Stimulated activated CD8-positive, alpha-beta memory T cell treated with anti-CD3 and anti-CD28 coated beads, Interleukin-15, amount 100 ng/mL, for 1 hour (primary cell): ENCODE measurements at places on chromosomes 6 and 20.

DNA sequence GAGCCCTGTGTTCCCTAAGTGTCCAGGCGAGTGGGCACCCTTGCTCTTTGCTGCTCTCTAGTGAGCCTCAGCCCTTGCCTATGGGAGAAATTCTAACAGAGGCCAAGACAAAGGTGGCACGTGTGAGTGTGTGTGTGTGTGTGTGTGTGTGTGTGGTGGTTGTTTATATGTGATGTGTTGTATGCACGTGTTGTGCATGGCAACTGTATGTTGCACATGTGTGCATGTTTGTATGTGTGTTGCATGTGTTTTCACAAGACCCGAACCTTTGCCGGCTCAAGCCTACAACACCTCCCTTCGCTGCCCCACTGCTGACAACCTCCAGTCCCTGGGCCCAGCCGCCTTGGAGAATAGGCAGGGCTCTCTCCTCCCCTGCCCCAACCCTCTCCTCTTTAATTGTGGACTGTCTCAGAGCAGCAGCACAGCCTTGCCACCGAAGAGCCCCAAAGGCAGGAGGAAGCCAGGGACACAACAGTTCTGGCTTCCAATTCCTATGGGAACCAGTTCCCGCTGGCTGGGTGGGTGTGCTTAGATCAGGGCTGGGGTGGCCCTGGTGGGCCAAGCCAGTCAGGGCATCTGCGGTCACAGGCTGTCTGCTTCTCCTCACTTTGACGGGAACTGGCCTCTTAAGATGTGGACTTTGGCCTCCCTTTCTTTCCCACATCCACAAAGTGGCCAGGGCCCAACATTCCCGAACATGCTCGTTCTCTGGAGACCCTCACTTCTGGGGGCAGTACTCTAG is 2.7 kb downstream of the KCNK16 start:
- DNase-seq: no peak

GRCh38 chr6:138970856-138971425 is 17.1 kb downstream of the REPS1 start:
- DNase-seq: no peak

DNA sequence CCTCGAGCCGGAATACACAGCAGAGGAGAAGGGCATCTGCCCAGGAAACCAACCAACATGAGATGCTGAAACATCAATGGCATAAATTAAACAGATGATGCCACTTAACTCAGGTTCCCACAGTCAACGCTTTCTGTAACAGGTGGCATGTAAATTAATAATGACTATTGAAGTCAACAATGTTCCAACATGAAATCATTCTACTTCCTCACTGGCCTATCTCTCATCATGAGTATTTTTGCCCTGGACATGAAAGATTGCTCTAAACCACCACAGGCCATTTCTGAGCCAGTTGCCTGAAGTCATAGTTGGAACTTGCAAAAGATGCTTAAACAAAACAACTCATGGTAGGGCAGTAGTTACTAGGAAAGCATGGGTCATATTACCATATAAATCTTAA is 397.9 kb upstream of the JARID2 start:
- no peak for DNase-seq

DNA sequence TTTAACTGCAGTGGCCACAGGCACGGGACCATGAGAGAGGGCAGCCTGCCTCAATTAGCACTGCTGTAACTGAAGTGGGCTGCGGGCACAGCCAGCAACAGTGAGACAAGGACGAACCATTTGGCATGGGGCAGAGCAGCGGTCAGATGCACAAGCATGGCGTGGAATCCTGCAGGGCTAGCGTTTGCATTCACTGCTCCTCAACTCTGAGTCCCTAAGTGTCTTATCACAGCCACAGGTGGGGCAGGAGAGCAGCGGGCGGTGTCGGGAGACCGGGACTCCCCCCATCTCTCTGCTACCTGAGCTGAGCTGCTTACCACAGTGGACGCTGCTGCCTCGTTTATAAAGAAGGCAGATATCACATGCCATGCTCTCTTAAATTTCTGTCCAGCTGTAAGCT is 31.3 kb upstream of the PDE10A start:
- DNase-seq: no peak

- DNase-seq: no peak
These were observed 8.9 kb downstream of the CCM2L start for GRCh38 chr20:32019156-32019510.

DNA sequence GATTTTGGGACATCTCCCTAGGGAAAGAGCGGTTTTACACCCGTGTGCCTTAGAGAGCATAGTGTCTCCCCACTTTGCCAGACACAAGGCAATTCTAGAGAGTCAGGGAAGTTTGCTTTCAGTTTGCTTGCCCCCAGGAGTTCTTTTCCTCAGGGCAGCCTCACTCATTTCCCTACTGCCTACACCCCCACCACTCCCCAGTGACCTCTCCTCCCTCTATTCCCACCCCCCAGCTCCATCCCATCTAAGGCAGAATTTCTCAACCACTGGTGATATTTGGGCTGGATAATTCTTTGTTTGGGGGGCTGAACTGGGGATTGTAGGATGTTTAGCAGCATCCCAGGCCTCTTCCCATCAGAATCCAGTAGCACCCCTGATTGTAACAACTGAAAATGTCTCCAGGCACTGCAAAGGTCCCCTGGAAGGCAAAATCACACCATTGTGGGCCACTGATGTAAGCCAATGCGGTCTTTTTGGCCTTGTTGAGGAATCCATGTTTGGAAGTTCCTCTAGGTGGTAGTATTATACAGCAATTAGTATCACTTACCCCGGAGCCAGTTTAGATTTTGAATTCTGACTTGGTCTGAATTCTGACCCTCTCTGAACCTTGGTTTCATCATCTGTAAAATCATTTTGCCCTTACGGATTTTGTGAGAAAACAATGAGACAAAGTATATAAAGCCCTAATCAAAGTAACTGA is 1.3 kb downstream of the EPPIN start:
- no peak for DNase-seq

DNA sequence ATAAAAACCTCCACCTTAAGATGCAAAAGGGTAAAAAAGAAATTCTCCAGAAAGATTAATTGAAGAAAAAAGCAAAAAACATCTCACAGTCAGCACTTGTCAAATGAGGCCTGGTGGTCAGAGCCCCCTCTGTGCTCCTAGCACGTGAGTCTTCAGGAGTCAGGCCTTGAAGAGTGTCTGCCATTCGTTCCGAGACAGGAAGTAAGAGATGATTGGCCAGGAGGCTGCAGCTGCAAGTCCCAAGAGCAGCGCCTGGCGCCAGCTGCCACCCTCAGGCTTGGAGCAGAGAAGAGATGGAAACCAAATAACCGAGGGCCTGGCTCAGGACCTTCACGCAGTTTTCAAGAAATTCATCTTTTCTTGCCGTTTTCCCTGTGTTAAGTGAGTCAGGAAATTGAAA is 65.0 kb downstream of the FAM120B start:
- no peak for DNase-seq

- peak; percentile 69 for DNase-seq
These were observed 14.5 kb downstream of the GNL1 start for GRCh38 chr6:30541515-30542403.

- no peak for DNase-seq
These were observed 155.8 kb downstream of the RNGTT start for GRCh38 chr6:88807622-88808021.

GRCh38 chr20:51540580-51540979 is 1.9 kb downstream of the NFATC2 start:
- no peak for DNase-seq

- DNase-seq: no peak
These were observed at the start of gene TUBB1 for GRCh38 chr20:59019217-59019616. TSS of gene TUBB1 (plus strand) at chr20:59019429. CDS start at chr20:59019523, 94 bp downstream.

DNA sequence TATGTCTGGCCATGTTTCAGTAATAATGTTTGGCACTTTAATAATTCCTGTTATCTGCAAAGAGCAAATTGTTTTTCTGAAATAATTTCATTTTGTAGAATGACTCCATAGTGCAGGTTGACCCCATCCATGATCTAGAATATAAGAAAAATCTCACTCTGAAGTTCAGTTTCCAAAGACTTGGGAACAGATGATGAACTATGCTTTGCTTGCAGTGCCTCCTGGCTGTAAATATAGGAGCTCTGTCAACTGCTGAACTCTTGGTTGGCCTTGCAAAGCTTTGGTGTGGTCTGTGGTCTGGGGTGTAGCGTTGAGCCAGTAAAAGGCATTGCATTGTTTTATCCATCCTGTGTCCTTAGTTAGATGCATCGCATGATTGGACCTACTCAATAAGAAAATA is 104.0 kb downstream of the PLCB4 start:
- no peak for DNase-seq

- DNase-seq: no peak
These were observed 55.1 kb downstream of the STMND1 start for GRCh38 chr6:17156966-17157365.

DNA sequence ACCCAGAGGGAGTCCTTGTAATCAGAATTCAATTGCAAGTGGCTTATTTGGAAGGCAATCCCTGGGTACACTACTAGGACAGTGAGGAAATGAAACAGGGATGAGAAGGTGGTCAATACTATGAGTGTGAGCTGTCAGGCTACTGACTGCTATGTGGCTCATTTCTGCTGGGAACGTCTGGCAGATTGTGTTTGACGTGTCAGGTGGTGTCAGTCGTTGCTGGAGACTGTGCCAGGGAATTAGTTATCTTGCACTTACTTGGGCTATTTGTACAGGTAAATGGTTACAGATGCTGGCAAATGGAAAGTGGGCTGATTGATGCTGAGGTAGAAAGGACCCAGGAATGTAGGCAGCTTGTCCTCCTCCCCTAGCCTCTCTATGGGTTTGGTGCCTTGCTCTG is 17.4 kb downstream of the CST4 start:
- no peak for DNase-seq

DNA sequence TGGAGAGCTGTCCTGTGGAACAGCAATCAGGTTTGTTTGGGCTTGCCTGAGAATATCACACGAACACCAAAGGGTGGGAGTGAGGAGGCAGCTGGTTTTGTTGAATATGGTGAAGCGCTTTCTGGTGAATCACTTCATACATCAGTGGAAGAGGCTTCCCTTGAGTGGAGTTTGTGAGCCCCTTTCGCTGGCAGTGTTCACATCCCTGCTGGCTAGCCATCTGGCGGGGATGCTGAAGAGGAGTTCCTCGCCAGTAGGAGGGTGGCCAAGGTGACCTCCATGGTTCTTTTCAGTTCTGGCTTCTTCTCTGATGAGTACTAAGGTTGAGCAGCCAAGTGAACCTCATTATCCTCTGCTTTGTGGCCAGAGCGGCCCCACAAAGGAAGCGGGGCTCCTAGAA is 37.7 kb upstream of the RNF8 start:
- DNase-seq: no peak

DNA sequence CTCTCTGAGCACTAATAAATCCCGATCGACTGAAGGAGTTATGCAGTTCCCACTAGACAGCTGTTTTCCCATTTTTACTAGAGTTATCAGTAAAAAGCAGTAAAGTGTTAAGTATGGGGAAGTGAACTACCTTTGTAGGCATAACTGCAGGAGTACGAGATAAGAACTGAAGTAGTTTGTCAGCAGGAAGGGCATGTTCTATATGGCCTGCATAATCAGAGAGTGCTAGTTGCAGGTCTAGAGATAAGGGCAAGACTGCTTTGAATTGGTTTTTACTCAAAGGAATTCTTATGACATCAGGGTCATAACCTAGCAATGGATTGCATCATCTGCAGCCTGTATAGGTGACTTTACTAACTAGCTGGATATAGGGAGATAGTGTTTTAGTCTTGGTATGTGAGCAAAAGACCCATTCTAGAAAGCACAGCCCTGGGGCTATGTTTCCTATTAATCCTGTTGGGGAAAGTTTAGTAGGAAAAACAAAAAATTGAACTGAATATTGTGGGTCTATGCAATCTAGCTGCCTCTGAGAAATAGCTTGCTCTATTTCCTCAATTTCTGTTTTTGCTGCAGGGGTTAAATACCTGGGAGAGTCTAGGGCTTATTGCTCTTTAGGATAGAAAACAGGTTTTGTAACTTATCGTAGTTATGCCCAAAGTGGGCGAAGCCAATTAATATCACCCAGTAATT is 22.6 kb upstream of the CRISP1 start:
- no peak for DNase-seq

DNA sequence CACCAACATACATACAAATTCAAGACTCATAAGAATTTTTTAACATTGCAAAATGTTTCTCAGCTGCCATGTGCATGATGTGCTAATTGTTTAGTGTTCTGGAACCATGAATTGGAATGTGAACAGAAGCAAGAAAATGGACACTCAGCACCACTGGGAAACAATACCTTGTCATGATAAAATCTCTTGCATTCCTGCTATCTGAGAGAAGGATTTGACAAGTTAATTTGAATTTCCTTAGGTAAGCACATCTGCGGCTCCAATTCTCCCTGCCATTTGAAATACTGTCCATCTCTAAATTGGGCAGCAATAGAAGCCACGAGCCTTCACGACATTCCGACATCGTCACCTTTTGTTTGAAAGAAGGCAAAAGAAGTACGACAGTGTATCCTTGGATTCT is 1104.6 kb upstream of the MAP3K7 start:
- DNase-seq: no peak

GRCh38 chr6:14053811-14054210 is 63.8 kb upstream of the CD83 start:
- DNase-seq: no peak

GRCh38 chr6:3176562-3177355 is 19.4 kb upstream of the TUBB2A start:
- DNase-seq: no peak

DNA sequence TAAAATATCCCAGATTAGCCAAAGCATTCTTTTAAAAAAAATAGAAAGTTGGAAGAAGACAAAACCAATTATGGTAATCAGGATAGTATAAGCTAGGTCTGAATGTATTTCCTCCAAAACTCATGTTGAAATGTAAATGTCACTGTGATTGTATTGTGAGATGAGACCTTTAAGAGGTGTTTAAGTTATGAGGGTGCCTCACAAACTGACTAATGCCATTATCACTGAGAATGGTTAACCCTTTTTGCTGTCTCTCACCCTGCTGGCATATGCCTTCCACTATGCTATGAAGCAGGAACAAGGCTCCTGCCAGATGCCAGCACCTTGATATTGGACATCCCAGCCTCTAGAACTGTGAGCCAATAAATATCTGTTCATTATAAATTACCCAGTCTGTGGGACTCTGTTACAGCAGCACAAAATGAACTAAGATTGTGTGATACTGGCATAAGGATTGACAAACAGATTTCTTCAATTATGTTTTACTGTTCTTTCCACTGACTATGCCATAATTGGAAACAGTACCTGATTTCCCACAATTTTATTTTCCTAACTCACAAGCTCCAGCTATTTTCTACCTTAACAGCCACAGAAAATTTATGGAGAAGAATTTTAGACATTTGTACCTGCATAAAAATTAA is 63.8 kb downstream of the IBTK start:
- no peak for DNase-seq

DNA sequence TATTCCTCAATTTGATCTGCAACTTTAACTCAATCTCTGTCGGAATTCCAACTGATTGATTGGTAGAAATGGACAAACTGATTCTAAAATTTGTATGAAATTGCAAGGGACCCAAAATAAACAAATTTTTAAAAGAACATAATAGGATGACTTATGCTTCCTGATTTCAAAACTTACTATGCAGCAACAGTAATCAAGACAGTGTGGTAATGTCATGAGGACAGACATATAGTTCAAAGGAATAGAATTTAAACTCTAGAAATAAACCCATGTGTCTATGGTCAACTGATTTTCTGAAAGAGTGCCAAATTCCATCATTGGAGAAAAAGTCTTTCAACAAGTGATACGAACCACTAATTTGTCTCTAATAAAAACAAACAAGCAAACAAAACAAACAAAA is 1320.1 kb upstream of the GJE1 start:
- no peak for DNase-seq

- DNase-seq: no peak
These were observed 14.5 kb upstream of the NTSR1 start for GRCh38 chr20:62694106-62694505.
